ENCODE measurements at places on chromosomes 6 and 20. TPM values are rescaled to one million over a fixed set of nuclear protein-coding genes. Genes with fewer than 3 reads are reported as not detected.
A peak's percentile ranks its signal among the peaks of the same experiment; 100 is the strongest.

Gene RAB44
- 0.04 TPM for polyA plus RNA-seq

Gene BEND3
- polyA plus RNA-seq, result 4.9 TPM

Gene SLC16A10
- 22.4 TPM for polyA plus RNA-seq

- H3K27me3 ChIP-seq, result no peaks in the 10 kb centered on the region
- peak overlapping the region; percentile 83 for H3K27ac ChIP-seq
- peaks cover 15% of the 10 kb centered on the region for H3K4me1 ChIP-seq
- H3K4me3 ChIP-seq, result no peak overlapping the region
- DNase-seq, result no peak
Measured at GRCh38 chr6:158225767-158226166, 57.6 kb downstream of the GTF2H5 start.

Measured in large intestine (tissue), 12 donors.